Stimulated activated CD8-positive, alpha-beta memory T cell treated with anti-CD3 and anti-CD28 coated beads, Interleukin-15, amount 100 ng/mL, for 48 hours (primary cell): ENCODE measurements at places on chromosomes 12 and 14.

- no peak for DNase-seq
Measured at GRCh38 chr12:123242116-123242904, 9.1 kb downstream of the MTRFR start.

DNA sequence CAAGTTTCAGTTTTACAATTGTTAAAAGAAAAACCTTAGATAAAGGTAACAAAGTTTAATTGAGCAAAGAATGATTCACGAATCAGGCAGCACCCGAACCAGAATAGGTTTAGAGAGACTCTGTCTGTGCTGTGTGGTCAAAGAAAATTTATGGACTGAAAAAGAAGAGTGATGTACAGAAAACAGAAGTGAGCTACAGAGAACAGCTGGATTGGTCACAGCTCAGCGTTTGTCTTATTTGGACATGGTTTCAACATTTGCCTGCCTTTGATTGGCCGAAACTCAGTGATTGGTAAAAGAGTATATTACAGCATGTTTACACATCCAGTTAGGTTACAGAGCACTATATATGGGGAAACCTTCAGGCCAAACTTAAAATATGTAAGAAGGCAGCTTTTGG is 703.2 kb upstream of the STXBP6 start:
- DNase-seq: no peak

- DNase-seq: no peak
Measured at GRCh38 chr14:97788364-97788763, 991.2 kb downstream of the VRK1 start.

GRCh38 chr14:92560106-92560865 is 46.7 kb downstream of the RIN3 start:
- DNase-seq: no peak

DNA sequence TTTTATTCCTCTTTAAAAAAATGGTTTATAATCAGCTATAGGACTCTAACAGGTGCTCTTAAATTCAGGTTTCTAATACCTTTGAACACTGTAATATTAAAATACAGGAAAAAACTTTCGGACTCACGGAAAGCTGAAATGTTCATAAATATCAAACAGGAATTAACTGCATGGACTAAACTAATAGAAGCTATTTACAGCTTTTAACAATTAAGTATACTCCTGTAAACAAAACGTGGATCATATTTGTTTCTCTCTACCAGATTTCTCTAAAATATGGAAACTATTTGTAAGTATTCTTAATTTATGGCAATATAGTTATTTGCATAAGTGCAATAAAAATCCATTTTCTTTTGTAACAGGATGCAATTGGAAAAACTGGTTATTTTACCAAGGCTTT is 108.9 kb upstream of the RESF1 start:
- no peak for DNase-seq

DNA sequence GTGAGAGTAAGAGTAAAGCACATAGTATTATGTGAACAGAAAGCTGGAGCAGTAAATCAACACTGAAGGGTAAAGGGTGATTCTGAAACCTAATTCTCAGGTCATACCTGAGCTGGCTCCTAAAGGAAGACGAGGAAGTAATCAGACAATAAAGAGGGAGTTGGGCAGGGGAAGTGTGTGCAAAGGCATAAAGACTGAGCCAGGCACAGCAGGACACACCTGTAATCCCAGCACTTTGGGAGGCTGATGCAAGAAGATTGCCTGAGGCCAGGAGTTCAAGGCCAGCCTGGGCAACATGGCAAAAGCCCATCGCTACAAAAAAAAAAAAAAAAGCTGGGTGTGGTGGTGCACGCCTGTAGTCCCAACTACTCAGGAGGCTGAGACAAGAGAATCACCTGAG is 9.6 kb downstream of the ARF3 start:
- no peak for DNase-seq

- DNase-seq: no peak
Measured at GRCh38 chr14:87044807-87045206, 948.2 kb downstream of the GALC start.

DNA sequence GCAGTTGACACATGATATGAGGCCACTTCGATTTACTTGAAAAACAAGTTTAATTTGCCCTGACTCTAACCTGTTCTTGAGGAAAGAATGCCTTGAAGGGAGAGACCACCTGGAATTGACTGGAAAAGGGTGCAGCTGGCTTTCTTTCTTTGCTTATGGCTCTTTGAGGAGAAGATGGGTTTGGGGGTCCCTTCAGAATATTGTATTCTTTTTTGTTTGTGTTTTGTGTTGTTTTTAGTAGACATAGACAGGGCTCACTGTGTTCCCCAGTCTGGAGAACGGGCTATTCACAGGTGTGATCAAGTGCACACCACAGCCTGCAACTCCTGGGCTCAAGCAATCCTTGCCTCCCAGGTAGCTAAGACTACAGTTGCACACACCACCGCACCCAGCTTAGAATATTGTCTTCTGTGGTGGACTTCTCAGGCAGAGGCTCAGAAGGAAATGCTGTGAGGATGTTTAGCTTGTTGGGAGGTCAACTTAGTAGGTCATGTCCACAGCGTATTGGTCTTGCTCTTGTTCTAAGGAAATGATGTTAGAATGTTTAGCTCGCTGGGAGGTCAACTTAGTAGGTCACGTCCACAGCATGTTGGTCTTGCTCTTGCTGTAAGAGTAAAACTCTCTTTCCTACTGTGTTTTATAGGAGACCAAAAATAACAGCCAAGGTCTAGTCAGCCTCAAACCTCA is 1.5 kb upstream of the NRL start:
- DNase-seq: no peak

- DNase-seq: no peak
Measured at GRCh38 chr12:75155962-75156361, 53.7 kb downstream of the KCNC2 start.

- no peak for DNase-seq
Measured at GRCh38 chr14:57998766-57999165, 132.9 kb upstream of the SLC35F4 start.

GRCh38 chr12:16150276-16150675 is 127.2 kb downstream of the SLC15A5 start:
- no peak for DNase-seq

DNA sequence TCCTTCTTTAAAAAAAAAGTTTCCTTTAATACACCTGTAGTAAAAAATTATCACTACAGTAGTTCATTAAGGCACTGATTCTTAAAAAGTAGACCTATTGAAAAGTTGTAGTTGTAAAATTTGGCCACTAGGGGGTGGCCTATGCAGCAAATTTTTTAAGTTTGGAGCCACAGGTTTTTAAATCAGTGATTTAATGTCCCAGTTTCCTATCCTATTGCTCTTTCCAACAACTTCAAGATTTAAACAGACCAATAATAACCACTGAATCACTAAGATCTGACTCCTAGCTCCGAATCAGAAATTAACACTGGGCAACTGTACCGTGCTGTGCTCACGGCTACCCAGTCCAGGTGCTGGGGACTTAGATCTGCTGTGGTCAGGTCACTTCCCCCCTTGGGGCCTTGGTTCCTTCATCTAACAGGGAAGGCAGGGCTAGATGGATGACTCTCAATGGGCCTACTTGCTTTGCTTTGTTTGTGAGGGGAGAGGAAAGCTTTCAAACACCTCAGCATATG is 279.3 kb downstream of the MED13L start:
- no peak for DNase-seq

- DNase-seq: no peak
Measured at GRCh38 chr14:92586963-92587699, 73.5 kb downstream of the RIN3 start.

DNA sequence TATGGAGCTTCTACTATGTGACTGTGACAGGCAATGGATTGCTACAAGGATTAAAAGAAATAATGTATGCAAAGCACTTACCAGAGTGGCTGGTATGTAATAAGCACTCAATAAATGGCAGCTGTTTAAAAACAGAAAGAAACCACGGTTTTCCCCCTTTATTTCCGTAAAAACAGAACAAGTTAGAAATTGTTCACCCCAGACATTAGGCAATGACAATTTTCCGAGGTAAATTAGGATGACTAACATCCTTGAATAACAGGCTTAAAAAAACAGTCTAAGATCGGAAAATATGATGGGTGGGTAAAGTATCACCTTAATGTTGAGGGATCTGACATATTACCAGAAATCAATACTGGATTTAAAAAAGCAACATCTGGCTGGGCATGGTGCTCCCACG is 20.9 kb upstream of the CNIH1 start:
- no peak for DNase-seq
